ENCODE measurements at places on chromosomes 6 and 20. TPM values are rescaled to one million over a fixed set of nuclear protein-coding genes. Genes with fewer than 3 reads are reported as not detected.
A peak's percentile ranks its signal among the peaks of the same experiment; 100 is the strongest.

DNA sequence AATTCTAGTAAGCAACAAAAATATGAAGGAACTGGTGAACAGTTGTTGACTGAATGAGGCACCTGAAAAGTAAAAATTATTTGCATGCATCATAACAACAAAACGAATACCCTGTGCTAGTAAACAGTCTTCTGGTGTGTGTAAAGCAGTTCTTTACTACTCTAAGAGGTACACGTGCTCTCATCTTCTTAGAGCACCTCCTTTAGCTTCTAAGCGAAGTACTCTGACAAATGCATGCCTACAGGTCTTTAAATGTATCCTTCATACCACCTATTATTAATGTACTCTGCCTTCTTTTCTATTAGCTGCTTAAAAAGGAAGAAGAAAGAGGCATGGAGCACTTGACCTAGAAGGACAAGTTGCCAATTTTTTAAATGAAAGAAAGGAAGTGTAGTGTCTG, 32.2 kb upstream of the MYB start:
- no peak for DNase-seq

- DNase-seq = peak; percentile 2
Measured at GRCh38 chr20:49037962-49038387, 8.1 kb upstream of the CSE1L start.

- no peak for DNase-seq
Measured at GRCh38 chr6:49647476-49647875, 10.8 kb upstream of the RHAG start.

- no peak for DNase-seq
Measured at GRCh38 chr6:44148306-44148705, 10.3 kb upstream of the CAPN11 start.

DNA sequence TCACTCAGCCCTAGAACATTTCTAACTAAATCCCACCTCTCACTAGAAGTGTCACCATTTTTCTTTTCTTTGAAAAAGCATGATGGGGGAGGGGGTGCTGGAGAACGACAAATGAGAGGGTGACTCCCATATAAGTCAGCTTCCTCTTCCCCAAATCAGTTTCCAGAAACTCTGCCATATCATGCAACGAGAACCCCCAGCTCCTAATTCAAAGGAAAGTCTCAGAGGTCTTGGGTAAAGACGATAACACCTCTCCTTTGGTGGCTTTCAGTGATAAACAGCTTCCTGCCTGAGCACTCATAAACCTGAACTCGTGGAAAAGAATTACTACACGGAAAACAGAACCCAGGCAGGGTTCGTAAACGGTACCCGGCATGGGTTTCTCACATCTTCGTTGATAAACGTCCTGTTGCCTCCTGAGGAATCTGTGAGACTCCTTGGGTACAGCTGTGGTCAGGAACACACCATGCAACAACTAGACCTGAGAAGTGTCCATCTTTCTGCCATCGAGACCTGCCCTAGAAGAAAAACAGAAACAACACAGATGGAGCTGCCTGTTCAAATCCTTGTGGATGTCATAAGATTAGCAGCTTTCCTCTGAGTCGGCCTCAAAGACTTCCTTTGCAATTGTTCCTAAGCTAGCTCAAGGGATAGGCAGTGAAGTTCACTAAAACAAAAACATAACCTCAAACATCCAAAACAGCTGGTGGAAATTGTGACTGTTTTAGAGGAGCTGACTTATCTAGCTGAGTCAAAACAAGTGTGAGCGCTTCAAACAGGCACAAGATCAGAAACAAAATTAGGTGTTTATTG, 185.8 kb upstream of the PRDM1 start:
- DNase-seq = peak; percentile 34

DNA sequence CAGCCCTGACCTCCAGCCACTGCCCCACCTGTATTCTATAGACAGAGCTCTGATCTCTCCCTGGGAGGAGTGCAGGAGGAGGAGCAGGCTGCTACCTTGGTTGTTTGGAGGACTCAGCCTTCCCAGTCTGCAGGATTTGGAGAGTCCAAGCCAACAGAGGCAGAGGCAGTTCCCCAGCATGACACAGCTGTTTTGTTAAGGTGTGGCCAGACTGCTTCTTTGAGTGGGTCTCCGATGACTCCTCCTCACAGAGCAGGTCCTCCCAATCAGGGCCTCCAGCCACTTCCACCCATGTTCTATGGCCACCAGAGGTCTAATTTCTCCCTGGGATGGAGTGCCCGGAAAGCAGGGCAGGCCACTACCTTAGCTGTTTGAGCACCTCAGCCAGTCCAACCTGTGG, 203.5 kb downstream of the HACE1 start:
- no peak for DNase-seq

DNA sequence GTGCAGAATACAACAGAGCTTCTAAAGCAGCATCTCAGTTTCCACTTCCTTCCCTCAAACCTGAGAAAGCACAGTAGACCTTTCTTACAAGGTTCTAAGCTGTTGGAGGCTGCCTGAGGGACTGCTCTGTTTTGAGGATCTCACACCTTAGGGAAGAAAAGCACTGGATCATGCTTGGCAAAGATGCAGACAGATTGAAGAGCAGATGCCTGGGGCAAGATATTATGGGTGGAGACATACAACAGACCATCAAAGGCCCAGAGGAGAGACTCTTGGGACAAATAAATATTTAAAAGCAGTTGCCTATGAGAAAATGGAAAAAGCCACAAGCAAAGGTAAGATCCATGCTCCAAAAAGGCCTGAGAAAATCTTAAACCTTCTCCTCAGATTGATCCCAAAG, 6.2 kb downstream of the ZNF337 start:
- DNase-seq = no peak

- DNase-seq = no peak
Measured at GRCh38 chr6:36597775-36598174, 3.6 kb downstream of the SRSF3 start.

- no peak for DNase-seq
Measured at GRCh38 chr6:160328447-160328846, 19.7 kb upstream of the SLC22A3 start.

DNA sequence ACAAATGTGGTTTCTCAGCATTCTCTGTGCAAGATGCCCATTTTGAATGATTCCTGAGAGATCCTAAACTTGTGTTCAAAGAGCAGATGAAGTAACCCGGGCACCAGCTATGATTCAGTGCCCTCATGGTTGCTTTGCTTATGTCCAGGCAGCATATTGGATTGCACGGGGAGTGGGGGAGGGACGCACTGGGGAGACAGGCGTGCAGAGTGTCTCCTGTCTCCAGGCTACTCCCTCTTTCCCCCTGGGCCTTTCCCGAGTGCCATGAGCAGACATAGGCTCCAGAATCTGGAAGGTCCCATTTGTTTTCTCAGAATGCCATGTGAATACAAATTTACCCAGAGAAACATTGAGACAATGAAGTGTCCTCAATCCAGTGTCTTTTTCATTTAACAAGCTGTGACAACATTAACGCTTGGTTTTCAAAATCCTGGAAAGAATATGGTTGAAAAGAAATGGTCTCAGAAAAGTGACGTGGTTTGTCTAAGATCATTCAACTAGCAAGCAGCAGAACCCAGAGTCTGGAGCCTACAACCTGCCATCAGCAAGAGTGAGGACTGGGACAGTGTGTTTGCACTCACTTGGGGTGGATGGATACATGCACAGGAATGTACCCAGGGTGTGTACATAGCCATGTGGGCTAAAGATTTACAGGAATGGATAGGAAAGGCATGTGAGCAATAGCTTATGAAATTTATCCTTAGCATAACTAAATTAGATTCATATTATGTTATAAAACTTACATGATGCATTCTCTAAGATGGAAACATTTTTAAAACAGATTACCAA, 4.2 kb downstream of the SYNDIG1 start:
- no peak for DNase-seq

GRCh38 chr6:129662406-129662766, 47.6 kb downstream of the ARHGAP18 start:
- DNase-seq = no peak

DNA sequence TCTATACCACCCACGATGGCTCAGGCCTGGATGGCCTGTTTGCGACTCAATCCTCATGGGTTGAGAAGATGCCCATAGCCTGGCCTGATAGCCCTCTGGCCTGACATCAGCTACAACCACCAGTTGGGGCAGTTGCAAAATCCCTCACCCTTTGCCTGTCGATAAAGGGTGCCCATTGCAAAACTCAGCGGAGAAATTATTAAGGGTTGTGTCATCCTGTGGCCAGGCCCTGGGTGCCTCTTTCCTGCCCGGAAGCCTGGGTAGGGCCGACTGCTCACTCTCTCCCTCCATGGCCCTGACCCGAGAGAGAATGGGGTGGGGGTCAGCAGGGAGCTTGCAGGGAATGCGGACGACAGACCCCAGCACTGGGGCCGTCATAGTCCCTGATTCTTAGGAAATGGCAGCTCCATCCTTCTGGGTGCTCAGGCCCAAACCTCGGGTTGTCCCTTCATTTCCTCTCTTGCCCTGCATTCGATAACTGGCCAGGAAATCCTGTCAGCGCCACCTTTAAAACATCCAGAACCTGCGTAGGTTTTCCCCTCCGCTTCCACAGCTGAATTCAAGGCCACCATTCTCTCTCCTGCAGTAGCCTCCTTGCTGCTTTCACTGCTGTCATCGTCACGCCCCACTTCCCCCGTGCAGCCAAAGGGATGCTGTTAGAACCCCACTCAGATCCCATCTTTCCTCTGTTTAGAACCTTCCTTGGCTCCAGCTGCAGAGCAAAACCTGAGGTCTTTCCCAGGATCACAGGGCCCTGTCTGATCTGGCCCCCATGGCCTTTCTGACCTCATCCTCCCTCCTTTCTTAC, 31.1 kb downstream of the CEBPB start:
- DNase-seq = no peak

DNA sequence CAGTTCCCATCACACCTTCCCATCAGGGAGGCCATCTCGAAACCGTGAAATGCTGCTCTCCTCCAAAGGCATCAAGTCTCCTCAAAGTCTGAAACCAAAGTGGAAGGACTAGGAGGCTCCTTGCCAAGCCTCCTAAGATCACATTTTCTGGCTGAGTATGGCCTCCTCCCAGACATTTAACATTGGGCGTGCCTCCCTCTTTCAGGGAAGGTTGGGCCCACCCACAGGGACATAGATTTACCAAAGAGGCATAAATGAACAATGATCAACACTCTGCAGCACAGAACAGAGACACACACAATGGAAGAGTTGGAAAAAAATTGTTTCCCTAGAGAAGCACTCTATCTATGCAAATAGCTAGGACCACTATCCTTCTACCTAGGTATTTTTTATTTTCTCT, 381.8 kb downstream of the MAFB start:
- DNase-seq = no peak

- no peak for DNase-seq
Measured at GRCh38 chr6:111472933-111473435, 10.0 kb downstream of the REV3L start.

DNA sequence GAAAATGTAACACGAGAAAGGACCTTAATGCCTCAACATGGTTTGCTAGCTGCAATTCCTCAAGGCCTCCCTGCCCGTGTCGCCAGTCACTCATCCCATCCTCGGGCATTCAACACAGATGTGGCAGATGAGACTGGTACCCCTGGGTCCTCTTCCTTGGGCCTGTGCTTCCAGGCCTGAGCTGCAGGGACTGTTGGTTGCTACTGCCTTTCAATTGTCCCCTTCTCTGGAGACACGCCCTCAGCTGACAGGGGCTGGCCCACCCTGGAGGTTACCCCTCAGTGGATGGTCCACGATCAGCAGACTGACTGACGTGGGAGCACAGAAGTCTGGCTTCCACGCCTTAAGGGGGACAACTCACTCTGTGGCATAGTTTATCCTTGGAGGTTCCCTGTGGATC, 495.1 kb upstream of the CHD6 start:
- DNase-seq = no peak

GRCh38 chr6:20732896-20733295, 198.6 kb downstream of the CDKAL1 start:
- no peak for DNase-seq

DNA sequence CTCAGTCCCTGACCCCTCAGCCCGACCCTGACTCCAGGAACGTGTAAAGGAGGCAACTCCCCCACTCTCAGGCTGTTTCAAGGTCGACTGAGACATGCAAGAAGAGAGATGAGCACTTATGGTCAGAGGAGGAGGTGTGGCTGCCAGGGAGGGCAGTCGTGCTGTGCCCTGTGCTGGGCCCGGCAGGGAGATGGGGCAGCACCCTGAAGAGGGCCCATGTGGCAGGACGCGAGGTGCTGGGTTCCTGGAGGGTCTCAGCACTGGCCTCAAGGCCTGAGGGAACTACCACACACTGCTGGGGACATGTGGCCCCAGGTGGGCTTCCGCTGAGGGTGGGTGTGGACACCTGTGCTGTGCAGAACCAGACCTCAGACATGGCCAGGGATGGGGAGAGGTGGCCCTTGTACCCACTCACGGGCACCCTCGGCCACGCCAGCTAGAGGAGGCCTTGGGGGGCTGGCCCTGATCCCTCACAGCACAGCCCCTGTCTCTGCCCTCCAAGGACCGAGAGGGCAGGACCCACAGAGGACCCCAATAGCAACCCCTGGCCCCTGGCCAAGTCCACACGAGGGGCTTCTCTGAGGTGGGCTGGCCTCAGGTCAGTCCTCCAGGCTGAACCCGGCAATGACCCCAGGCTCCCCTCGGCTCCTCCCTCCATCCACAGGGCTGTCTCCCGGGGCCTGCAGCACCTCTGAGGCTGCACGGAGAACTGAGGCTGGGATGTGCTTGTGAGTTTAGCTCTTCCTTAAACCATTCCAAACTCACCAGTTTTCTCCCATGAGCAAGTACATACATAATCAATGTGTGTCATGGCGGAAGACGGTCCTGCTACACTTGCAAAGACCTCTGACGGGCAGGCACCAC, 8.7 kb downstream of the SLC2A4RG start:
- no peak for DNase-seq

DNA sequence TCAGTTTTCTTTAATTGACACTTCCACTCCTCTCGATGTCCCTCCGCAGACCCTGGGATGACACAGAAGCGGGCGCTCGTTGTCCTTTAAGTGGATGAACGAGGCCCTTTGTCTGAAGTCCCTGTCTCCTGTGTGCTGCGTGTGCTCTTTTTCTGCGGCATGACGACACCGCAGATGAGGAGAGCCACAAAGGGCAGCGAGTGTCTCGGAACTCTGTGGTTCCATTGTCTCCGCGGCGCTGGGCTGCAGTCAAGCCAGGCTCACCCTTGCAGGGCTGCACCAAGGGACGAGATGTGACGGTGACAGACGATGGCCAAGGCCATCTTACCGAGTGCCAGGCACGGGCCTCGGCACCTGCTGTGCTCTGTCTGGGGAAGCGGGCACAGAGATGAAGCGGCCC, 10.6 kb downstream of the PRR18 start:
- DNase-seq = no peak

Gene PACRG
- total RNA-seq = 0.36 TPM

Gene COL10A1
- total RNA-seq = not detected

Gene SMLR1
- not detected for total RNA-seq

Gene TTBK1
- 1.7 TPM for total RNA-seq

Gene FHL5
- total RNA-seq = not detected

Gene FNDC1
- 0.02 TPM for total RNA-seq

Gene NR2E1
- not detected for total RNA-seq

Gene LY6G6C
- not detected for total RNA-seq

Gene KIAA1755
- not detected for total RNA-seq

Gene LPA
- total RNA-seq = not detected

Data from activated T-helper 1 cell treated with anti-CD3 and anti-CD28 coated beads, Interleukin-12 subunit alpha, Interleukin-12 subunit beta, Interleukin-2, Interleukin-4 antibody, amounts not matched to agents 30 ng/mL and 10 ng/mL and 1 ng/mL, durations not matched to agents 14 hours and 24 hours and 36 hours (primary cell).